ENCODE measurements at places on chromosomes 16 and 17. TPM values are rescaled to one million over a fixed set of nuclear protein-coding genes. Genes with fewer than 3 reads are reported as not detected.

Gene CLEC18B
- not detected for total RNA-seq

- no peak for DNase-seq
Measured at GRCh38 chr17:81577278-81578000, 25.3 kb upstream of the FAAP100 start.

GRCh38 chr17:28188841-28189263, 130.1 kb upstream of the TMEM97 start:
- no peak for DNase-seq

DNA sequence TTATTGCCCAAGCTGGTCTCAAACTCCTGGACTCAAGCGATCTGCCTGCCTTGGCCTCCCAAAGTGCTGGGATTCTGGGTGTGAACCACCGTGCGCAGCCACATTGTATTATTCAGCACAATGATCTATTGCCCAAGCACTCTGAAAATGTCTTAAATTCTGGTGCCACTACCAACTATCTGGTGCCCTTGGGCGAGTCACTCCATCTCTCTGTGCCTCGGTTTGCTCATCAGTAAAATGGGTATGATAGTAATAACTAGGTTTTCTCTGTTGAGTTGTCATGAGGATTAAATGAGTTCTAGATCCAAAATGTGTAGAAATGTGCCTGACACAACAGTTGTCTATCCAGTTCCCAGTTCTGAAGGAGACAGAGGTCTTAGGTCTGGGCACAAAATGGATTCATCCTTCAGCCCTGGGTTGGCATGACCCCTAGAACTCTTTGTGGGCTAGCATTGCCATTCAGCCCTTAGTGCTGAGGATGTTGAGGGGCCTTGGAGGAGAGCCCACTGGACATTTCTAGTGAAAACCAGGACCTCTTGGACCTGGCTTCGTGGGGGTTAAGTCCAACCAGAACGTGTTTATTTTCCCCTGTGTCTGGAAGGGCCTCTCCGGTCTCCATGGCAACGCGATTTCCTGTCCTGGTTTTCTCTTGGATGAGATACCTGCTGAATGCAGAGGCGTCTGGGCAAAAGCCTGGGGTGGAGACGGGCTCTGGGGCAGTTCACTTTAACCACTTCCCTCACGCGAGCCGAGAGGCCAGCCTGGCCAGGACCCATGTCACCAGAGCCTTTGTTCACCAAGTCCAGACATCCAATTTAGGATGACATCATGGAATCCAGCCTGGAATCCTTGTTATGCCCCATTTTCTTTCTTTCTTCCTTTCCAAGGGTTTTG, 43.7 kb upstream of the TNRC6A start:
- no peak for DNase-seq

- no peak for DNase-seq
Measured at GRCh38 chr16:60945225-60945624, 1091.0 kb downstream of the CDH8 start.

DNA sequence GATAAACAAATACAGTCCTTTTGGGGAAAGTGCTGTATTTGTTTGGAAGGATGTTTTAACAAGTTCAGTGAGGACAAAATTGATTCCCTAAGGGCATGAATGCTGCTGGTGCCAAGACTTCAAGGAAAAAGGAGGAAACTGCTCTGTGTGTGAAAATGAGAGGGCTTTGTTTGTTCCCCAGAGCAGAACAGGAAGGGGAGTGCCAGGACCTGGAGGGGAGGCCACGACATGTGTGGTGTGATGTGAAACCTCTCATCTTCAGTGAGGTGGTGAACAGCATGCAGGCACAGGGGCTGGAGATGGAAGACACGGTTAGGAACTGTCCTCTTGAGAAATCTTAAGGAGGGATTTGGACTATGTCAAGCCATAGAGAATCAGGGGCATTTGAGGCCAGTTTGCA, 46.6 kb upstream of the GRIN2A start:
- DNase-seq: no peak

Gene MYH2
- 1.8 TPM for total RNA-seq

DNA sequence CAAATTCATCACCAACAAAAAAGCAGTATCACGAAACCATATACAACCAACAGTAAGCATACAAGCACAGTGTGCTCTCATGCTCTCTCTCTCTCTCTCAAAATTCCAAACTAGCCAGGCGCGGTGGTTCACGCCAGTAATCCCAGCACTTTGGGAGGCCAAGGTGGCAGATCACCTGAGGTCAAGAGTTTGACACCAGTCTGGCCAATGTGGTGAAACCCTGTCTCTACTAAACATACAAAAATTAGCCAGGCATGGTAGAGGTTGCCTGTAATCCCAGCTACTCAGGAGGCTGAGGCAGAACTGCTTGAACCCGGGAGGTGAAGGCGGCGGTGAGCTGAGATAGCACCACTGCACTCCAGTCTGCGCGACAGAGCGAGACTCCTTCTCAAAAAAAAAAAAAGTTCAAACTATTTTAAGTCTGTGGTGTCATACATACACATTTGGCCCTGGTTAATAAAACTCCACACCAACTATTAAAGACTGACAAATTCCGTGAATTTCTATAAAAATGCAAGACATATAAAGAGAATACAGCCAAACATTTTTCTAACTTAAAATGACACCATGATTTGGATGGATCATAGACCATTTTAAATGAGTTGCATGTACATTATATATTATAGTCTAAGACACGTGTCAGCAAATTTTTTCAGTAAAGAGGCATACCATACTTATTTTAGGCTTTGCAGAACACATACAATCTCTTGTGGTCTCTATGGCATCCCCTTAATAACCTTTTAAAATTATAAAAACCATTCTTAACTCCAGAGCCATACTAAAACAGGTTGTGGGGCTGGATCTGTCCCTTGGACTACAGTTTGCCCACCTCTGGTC, 30.9 kb downstream of the GLG1 start:
- DNase-seq: no peak

DNA sequence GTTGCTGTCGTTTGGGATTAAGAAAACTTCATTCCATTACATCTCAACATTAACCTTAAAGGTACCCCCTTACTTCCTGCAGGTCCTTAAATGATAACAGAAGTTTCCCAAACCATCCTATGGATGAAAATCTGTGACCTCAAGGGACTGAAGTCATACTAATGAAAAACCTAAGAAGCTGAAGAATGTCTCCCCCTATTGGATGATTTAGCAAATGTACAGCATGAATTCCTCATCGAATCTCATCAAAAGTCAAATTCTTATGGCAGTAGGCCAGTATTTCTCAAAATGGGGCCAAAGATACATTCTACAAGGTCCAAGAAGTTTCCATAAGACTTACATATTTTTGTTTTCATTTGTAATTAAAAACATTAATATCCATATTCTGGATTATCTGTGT, 13.5 kb downstream of the SCO1 start:
- DNase-seq: no peak

- no peak for DNase-seq
Measured at GRCh38 chr17:17551361-17551760, 40.1 kb downstream of the PEMT start.

DNA sequence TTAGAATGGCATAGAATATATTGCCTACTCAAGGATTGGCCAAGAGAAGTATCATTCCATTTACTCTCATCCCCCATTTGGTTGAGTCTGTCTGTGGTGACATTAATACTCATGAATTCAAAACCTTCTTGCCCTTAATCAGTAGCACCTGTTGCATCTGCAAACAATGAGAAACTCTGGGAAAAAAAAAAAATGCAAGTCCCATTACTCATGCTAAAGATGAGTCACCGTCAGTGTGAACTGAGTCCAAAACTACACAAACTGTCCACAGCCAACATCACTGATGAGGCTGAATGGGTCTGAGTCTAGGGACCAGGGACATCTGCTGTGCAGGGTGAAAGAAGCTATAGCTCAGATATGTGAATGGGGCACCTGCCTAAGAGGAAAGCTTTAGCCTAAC, 96.9 kb upstream of the ADAMTS18 start:
- no peak for DNase-seq

DNA sequence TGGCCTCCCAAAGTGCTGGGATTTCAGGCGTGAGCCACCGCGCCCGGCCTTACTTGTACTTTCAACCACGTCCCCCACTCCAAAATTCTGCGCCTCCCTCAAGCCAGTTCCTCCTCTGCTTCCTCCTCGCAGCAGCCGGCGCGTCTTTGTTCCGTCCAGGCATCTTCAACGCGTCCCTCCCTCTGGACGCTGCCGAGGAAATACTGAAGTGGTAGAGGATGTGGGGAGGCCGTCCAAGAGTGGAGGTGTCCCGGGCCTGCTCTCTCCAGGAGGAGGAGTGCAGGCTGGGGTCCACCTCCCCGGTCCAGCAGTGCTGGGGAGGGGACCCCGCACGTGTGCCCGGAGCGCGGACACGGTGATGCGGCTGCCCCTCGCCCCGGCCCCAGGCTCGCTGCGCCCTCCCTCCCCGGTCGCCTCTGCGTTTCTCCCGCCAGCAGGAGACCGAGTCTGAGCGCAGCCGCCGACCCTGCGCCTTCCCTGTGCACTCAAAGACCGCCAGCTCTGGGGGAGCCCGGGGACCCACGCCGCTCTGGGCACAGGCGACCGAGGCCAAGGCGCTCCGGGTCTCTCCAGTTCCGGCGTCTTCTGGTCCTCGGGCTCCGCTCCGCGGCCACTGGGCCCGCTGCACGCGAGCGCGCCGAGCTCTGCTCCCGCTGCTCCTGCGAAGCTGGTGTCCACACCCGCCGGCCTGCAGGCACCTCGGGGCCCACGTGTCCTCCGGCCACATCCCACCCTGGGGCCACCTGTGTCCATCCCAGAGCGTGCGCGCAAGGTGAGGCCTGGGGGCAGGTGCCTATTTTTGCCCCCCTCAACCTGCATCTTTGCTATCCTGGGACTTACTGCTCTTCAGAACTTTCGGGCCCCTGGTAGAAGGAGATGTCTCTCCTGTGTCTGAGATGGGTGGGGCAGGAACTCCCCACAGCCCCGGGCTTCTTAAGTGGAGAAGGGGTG, 31.7 kb downstream of the OSBPL7 start:
- peak; percentile 87 for DNase-seq

GRCh38 chr16:69471121-69471520, 46.7 kb downstream of the CYB5B start:
- DNase-seq: no peak

DNA sequence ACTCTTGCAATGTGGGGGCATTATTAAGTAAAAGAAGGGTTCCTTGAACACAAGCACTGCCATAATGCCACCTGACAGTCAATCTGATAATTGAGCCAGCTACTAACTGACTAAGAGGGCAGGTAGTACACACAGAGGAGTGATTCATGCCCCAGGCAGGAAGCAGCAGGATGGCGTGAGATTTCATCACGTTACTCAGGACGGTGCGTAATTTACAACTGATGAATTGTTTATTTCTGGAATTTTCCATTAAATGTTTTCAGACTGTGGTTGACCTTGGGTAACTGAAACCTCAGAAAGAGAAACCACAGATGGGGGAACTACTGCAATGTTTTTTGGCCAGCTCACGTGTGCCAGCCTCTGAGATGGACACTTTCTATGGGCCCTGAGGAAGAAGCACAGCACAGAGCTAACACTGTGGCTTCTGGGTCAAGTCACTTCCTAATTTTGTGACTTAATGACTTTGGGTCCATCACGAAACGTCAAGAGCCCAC, 46.7 kb downstream of the C17orf67 start:
- peak; percentile 85 for DNase-seq

Gene ARL17B
- 8.5 TPM for total RNA-seq

Gene YBX2
- total RNA-seq: 0.17 TPM

Gene ELMO3
- 46.2 TPM for total RNA-seq

GRCh38 chr17:80426671-80427326, 11.8 kb downstream of the ENDOV start:
- peak; percentile 30 for DNase-seq

DNA sequence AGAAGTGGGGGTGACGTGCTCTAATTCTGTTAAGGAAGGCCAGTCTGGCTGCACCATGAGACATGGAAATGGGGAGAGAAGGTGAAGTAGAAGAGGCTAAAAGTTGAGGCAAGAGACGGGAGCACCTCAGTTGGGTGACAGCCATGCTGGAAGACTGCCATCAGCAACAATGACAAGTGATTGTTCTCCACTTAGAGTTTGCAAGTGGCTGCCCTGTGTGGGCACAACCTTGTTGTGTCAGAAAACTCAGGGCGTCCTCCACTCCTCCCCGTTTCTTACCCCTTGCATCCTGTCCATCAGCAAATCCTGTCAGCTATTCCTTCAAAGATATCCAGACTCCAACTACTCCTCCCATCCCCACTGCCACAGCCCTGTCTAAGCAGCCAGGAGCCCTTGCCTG, 17.6 kb downstream of the CES1 start:
- no peak for DNase-seq

DNA sequence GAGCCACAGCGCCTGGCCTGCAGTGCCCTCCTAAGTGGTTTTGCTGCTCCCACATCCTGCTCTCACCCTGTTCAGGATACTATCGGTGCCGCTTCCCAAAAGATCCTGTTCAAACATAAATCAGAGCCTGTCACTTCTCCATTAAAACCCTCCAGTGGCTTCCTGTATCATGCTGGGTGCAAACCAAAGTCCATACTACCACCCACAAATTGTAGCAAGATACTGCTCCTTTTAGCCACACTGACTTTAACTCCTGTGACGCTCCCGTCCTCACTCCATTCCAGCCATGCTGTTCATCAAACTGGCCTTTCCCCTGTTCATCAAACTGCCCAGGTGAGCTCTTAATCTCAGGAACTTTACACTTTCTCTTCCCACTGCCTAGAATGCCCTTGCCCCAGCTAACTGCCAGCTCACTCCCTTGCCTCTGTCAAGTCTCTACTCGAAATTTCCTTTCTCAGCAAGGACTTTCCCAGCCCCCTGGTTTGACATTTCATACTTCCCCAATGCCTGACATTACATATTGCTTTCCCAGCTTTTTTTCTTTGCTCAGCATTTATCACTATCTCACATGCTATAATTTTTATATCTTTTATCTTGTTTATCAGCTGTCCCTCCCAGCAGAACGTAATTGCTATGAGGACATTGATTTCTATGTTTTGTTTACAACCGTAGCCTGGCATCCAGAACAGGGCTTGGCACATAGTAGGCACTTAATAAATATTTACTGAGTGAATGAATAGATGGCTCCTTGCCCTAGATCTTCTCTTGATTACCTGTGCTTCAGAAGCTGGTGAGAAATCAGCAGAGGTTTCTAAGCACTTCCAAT, 44.3 kb upstream of the SMURF2 start:
- no peak for DNase-seq

- DNase-seq: peak; percentile 92
Measured at GRCh38 chr17:78862073-78863023, 21.7 kb upstream of the USP36 start.

Gene PRAC1
- not detected for total RNA-seq

GRCh38 chr16:4852221-4852872, 5.1 kb downstream of the UBN1 start:
- no peak for DNase-seq

Gene ZNF747
- 22.5 TPM for total RNA-seq

Gene TUBG1
- 56.7 TPM for total RNA-seq

DNA sequence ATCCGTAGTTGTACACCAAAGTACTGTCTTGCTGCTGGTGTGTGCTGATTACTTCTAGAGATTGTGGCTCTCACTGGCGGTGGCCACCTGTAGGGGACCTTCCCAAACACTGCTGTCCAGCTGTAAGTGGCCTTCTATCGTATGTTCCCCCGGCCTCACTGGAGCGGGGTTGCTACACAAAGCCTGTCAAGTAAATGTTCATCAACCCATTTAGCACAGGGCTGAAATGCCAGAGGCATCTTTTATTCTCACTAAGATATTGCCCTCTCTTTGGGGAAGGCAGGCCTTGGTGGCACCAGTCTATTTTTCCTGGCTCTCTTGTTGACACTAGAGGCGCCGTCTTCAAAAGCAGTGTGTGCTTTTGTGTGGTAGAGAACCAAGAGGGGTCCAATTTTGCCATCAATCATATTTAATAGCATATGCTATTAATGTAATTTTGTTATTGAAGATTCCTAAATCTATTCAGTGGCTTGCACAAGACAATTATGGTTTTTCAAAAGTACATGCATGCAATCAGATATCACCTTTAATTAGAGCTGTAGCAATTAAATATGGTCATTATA, 514.4 kb upstream of the SALL1 start:
- DNase-seq: no peak

Gene LHX1
- not detected for total RNA-seq

- peak; percentile 28 for DNase-seq
Measured at GRCh38 chr16:27972500-27972899, 91.0 kb downstream of the GSG1L start.
